ENCODE measurements at places on chromosomes 13 and 19.

- DNase-seq, result no peak
Observed at GRCh38 chr13:98094678-98095266, 48.1 kb upstream of the FARP1 start.

- no peak for DNase-seq
Observed at GRCh38 chr13:91313103-91313502, 34.4 kb upstream of the MIR17HG start.

DNA sequence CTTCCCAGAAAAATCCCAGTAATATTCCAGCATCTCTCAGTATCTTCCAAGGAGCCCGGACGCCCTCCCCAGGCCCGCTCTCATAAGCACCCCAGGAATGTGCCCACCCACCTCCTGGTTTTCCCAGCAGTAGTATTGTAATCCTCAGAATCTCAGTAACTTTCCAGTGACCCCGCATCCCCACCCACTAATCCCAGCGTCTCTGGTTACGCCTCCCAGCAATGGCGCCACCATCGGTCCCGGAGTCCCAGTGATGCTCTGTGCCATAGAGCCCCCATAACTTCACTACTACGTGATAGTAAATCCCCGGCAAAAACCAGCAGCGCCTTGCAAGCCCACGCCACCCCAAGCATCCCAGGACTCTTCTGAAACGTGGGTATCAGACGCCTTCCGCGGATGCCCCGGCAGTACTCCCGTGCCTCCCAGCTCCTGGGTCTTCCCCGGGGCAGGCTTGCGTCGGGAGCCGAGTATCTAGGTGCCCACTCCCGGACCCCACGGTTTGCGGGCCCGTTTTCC is 928 bp upstream of the PNPLA6 start:
- no peak for DNase-seq

- no peak for DNase-seq
Observed at GRCh38 chr19:1794424-1795172, 17.5 kb downstream of the ATP8B3 start.

- no peak for DNase-seq
Observed at GRCh38 chr13:105200181-105200580, 1335.3 kb downstream of the EFNB2 start.

GRCh38 chr13:59846845-59847620 is 316.7 kb downstream of the DIAPH3 start:
- no peak for DNase-seq

GRCh38 chr13:27442071-27442647 is 8.2 kb downstream of the MTIF3 start:
- no peak for DNase-seq

DNA sequence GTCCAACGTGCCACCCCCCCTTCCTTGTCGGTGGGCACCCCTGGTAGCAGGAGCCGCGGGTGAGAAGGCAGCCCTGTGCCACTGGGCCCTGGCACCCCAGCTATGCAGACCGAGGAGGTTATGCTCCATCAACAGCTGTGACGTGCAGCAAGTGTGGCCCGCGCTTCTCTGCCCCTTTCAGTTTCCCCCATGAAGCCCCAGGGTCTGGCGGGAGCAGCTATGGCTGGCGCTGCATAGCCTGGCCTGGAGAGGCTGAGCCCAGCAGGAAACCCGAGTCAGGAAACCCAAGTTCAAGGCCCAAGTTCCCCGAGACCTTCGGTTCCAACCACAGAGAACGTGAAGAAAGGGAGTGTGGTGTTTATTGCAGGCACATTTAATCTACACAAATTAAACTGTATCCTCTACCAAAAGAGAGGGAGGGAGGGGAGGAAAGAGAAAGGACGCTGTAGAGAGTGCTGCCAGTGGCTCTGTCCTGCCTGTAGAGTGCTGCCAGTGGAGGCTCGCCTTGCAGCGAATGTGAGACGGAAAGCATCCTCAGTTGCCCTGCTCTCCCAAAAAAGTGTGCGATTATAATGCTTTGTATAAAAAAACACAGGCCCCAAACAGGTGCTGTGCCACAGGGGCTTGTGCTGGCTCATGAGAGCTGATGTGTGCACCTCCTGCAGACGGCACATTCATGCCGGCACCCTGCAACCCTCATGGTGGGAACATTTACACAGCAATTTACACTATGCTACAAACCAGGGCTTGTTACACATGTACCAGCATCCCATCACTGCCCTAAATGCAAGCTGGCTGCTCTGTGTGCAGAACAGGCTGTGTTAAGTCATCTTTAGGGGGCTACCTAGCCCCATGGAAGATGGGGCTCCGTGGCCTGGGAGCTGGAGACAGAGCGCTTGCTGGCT is 16.3 kb downstream of the POP4 start:
- no peak for DNase-seq

DNA sequence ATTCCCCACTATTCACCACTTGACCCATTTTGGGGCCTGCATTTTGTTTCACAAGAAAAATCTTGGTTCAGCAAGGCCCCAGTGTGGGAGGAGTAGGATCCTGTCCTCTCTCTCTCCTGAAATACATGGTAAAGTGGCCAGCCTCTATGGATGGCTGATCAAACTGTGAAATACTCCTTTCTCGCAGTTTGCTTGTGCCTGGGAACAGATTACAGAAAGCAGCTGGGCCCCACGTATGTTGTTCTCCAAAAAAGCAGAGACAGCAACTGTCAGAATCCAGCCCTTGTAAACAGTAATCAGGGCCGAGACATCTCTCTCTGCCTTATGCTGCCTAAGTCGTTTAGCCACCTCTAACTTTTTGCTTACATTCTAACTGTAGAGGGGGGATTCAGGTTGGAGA is 61.0 kb upstream of the RAP2A start:
- no peak for DNase-seq

DNA sequence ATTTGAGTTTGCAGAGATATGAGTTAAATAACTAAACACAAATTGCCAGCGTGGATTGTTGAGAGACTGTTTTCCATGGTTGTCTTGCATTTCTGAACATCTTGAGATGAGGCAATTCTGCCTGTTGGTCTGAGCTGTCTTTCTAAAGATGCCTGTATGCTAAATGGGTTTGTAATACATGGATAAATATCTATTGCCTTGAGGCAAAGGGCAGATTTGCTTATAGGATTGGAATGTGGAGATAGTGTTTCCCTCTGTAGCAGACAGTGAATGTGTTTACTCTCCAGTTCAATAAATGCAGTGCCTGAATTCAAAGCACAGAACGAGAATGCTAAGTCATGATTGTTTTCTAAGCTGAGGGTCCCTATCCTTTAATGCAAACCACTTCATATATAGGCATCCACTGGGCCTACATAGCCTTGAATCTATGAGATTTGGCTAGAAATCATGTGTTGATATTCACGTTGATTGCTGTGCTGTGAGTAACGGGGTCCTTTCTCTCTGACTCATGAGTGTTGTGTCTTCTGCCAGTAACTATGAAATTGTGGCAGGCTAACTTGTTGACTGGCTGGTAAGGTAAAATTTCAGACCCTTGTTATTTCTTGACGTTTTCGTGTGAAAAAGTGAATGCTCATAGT is 2554.8 kb downstream of the PCDH9 start:
- DNase-seq, result no peak

- DNase-seq, result no peak
Observed at GRCh38 chr13:70668983-70669382, 560.7 kb upstream of the KLHL1 start.

DNA sequence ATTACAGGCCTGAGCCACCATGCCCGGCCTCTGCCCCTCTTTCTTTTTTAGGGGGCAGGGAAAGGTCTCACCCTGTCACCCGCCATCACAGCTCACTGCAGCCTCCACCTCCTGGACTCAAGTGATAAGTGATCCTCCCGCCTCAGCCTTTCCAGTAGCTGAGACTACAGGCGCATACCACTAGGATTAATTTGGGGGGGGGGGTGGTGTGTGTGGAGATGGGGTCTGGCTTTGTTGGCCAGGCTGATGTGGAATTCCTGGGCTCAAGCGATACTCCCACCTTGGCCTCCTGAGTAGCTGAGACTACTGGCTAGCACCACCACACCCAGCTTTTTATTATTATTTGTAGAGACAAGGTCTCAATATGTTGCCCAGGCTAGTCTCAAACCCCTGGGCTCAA is 4.2 kb downstream of the APOE start:
- DNase-seq, result no peak

DNA sequence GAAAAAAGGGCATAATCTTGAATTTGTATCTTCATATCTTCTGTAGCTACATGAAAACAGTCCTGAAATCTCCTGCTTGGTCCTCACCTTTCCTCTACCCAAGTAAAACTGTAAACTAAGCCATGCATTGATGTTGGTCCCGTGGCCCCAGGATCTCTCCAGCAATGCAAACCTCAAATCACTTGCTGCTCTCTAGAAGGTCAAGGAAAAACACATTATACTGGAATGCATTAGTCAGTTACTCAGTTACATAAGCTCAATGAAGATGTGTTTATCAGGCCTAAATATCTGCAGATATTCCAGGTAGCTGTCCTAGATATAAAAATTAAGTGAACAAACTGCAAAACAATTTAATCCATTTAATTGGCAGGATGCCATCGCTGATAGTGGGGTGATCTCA is 261.8 kb downstream of the ABCC4 start:
- DNase-seq, result no peak

GRCh38 chr19:55554302-55554701 is 9.0 kb upstream of the SBK3 start:
- DNase-seq, result no peak

DNA sequence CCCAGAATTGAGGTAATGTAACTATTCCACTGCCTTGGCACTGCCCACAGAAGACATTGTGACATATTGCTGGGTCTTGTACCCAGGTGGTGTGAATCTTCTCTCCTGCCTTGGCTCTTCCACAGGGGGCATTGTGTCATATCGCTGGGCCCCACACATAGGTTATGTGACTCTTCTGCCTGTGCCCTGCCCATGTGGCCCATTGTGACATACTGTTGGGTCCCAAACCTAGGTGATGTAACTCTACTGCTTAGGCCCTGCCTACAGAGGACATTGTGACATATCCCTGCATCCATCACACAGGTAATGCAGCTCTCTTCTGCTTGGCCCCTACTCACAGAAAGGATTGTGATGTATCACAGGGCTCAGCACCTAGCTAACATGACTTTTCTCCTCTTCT is 37.5 kb upstream of the ZNF254 start:
- DNase-seq, result no peak

DNA sequence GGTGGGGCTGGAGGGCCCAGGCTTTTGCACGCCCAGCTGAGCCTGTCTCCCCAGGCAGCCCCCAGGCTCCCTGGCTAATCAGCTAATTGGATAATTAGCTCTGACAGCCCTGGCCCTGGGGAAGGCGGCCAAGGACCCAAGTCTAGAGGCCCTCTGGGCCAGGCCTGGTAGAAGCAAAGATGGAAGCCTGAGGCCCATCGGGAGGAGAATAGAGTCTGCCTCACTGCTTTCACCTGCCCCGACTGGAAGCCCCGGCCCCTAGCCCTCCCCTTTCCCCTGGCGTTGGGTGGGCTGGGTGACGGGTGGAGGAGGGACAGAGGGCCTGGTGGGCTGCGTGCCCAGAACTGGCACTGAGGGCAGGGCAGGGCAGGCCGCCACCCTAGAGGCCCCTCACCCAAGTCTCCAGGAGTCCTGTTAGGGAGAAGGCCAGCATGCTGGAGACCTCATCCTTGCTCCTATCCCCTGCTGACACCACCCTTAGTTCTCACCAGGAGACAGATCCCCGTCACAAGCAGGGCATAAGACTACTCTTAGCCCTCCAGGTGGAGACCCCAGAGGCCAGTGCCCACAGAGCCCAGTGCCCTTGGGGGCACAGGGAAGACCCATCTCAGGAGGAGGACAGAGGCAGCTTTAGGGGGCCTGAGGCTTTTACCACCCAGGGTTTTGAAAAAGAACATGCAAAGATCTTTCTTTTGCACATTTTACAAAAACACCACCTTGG is 12.0 kb downstream of the LYL1 start:
- no peak for DNase-seq

- DNase-seq, result no peak
Observed at GRCh38 chr19:800360-801029, 3.2 kb downstream of the PTBP1 start.

DNA sequence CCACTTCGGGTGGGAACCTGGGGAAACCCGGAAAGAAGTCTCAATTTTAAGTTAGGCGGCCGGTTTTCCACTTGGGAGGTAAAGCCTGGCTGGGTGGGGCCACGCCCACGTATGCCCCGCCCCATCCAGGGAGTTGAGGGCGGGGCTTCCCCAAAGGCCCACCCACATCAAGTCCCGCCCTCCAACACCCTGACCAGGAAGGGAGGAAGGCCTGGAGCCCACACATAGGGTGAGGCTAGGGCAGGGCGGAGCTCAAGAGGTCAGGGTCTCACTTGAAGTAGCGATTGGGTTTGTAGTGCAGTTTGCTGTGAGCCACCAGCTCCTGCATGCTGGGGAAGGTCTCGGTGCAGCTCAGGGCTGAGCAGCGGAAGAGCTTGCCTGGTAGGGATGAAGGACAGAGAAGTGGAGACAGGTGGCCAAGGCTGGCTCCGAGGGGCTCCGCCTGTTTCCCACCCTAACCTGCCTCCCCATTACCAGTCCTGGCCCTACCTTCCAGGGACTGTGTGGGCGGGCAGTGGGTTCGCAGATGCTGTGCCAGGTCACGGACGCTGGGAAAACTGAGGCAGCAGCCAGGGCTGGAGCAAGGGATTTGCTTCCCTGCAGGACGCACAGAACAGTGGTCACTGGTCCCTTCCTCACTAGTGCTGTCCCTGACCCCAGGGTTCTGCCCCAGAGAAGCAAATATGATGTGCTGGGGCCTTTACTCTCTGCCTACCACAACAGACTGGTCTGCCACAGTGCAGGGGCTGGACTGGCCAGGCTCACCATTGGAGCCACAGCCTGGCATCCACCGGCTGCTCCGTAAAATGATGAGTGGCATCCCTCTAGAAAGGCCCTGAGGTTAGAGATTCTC is 1.6 kb downstream of the ZNF414 start:
- no peak for DNase-seq

GRCh38 chr19:10286803-10287737 is at the start of gene ICAM4:
Gene ICAM4 (plus strand): TSS chr19:10286955. CDS start chr19:10287013, 58 bp downstream.
- DNase-seq, result no peak

GRCh38 chr19:21084343-21084742 is 2.3 kb downstream of the ZNF714 start:
- no peak for DNase-seq

GRCh38 chr13:45714170-45714569 is 12.1 kb downstream of the CBY2 start:
- DNase-seq, result no peak

All from right renal pelvis (tissue), 4 donors.